ENCODE measurements at places on chromosomes 3 and 15.

- no peak for DNase-seq
Measured at GRCh38 chr15:26841514-26841913, 25.3 kb upstream of the GABRA5 start.

DNA sequence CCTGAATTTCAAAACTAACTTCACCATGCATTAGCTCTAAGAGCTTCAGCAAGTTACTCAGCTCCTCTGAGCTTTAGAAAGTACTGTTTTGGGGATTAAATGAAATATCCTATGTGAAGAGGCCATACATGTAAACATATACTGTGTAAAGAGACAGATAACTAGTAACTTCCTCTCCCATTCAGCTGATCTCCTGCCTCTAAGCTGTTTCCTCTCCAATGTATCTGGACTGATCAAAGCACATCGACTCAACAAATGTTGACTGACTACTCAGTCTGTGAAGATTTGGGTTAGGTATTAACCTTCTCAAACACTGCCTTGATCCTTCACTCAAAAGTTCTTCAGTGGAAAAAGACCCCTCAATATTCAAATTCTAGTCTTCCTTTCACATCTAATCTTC is 82.0 kb downstream of the BOC start:
- DNase-seq, result no peak

GRCh38 chr3:5239602-5240001 is 52.1 kb downstream of the EDEM1 start:
- DNase-seq, result no peak

- no peak for DNase-seq
Measured at GRCh38 chr3:159322322-159322939, 520.6 kb downstream of the MFSD1 start.

- DNase-seq, result no peak
Measured at GRCh38 chr3:41029356-41029755, 169.9 kb upstream of the CTNNB1 start.

DNA sequence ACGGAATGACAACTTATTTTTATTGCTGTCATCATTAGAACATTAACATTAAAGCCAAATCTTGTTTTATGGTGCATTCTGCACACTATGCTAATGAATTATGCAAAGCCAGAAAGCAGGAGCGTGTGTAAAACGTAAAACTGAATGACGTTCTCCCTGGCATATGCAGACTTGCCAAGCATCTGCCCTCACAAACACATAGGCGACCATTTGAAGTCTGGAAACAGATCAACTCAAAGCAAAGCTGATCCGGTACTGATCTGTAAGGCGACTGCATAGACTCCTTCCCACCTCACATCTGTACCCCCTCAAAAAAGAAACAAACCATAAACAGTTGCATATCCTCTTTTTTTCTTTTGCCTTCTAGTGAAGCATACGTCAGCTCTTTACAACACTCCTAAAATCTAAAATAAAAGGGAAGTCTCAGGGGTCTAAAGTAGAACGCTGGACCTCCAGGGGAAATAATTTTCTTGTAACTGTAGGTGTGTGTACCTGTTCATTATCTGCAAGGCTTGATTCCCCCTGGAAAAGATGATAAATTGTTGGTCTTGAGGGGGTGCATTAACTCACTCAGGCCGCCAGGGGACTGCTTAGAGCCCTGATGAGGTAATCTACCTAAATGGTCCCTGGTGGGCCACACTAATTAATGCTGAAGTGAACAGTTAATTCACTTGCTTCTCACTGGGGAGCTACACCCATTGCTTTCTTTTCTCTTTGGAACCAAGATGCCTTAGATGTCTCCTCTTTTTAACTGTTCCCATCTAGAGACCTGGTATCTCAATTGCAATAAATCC is 231.4 kb downstream of the CDIN1 start:
- DNase-seq, result no peak

DNA sequence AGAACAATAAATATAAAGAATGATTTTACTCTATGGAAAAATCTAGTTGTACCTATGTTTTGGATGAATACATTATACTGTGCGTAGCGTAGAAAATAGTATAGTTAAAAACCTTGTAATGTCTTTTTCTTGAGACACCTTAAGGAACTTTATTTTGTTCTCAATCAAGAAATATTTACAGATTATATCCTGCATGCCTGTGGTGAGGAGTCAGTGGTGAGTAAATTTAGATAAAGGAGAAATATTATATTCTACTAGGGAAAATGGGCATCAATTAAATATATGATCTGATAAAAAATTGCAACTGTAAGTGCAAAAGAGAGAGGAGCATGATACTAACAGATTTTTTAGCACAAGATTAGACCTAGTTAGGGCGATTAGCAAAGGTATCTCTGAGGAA is 157.7 kb downstream of the RBMS3 start:
- DNase-seq, result no peak

GRCh38 chr3:10808130-10808735 is 7.8 kb upstream of the SLC6A11 start:
- no peak for DNase-seq

- DNase-seq, result no peak
Measured at GRCh38 chr3:37993820-37994638, 3.4 kb downstream of the VILL start.

DNA sequence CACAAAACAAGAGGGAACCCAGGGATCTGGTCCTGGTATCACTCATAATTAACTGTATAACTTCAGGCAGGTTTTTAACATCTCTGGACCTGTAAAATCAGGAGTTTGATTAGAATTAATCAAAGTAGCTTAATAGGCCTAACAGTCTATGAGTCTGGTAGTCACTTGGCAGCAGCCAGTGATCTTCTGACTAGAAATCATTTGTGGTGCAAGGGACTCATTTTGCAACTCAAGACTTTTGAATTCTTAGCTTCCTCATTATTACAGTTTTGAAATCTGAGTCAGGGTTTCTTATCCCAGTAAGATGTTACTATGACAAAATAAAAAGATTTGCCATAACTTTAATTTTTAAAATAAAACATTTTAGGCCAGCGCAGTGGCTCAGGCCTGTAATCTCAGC is 70.8 kb downstream of the TMCC1 start:
- DNase-seq, result no peak

- DNase-seq, result no peak
Measured at GRCh38 chr3:52524258-52524751, 9.4 kb downstream of the NT5DC2 start.

- DNase-seq, result no peak
Measured at GRCh38 chr15:75129788-75130187, 71.9 kb upstream of the C15orf39 start.

DNA sequence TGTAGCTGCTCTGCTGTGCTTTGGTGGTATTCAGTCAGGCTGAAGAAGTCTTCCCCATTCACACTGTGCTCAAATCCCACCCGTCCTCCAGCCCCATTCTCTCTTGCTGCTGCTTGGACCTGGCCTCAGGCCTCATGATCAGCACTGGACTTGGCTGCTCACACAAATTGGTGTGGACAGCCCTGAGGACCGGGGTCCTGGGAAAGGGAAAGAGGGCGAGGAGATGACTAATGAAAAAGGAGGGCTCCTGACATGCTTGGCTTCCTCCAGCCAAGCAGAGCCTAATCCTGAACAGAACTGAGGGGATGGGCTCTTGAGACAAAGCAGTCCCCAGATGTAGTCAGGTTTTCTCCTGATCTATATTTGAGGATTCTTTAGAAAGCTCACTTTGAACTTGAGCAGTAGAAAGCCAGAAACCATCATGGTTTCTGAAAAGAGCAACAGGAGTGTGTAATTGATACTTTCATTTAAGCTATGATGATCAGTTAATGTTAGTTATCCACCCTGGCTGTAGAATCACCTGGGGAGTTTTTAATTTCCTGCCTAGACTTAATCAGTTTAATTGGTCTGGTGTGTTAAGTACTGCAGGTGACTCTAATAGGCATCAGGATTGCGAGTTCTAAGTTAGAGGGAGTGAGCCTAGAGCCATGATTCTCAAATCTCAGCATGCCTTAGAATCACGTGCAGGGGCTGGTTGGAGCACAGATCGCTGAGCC is 79.4 kb upstream of the THBS1 start:
- DNase-seq, result no peak

DNA sequence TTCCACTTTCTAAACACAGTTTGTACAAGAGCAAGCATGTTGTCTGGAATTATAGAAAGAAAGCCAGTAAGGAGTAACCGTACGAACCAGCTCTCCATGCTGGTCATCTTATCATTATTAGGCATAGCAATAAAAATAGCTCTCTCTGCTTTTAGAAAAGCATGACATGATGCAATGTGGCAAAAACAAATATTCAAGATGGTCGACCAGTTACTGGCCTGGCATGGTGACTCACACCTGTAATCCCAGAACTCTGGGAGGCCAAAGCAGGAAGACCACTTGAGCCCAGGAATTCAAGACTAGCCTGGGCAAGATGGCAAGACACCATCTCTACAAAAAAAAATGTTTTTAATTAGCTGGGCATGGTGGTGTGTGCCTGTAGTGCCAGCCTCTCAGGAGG is 2.6 kb upstream of the MAP4 start:
- no peak for DNase-seq

DNA sequence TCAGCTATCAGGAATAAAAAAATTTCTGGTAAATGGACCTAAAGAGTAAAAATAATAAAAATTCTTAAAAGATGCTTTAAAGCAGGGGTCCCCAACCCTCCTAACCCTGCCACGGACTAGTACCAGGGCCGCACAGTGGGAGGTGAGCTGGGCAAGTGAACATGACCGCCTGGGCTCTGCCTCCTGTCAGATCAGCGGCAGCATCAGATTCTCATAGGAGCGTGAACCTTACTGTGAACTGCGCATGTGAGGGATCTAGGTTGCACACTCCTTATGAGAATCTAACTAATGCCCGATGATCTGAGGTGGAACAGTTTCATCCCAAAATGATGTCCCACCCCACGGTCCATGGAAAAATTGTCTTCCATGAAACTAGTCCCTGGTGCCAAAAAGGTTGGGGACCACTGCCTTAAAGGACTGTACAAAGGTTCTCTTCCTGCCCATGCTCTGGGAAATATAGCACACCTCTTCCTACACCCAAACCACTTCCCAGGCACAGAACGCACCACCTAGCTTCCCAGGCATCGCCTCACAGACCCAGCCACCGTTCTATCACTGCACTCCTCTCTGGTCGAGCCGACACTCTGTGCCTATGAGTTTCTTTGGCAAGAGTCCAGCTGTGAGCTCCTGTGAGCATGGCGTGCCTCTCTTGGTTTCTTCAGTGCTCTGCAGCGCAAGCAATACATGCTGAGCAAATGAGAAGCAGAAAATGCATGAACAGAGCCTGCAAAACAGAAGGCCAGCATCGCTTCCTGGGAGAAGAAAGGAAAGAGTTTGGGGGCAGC is 104.9 kb downstream of the OCA2 start:
- DNase-seq, result no peak

GRCh38 chr15:58604455-58604923 is 145.0 kb downstream of the ADAM10 start:
- no peak for DNase-seq

DNA sequence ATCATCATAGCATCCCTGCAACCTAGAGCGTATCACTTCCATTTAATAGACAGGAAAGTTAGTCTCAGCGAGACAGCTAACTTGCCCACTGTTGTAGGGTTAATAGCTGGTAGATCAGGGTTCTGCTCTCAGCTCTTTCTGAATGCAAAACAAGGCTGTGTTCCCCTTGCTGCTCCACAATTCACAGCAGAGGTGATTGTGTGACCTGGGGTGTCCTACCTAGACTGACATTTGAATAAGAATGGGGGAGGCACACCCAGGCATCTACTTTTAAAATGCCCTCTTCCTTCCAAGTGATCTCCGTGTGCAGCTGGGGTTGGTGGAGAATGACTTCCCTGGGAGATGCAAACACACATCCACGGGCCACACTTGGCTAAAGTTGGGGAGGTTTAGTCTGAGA is 43.0 kb upstream of the CACNA2D3 start:
- DNase-seq, result no peak

GRCh38 chr3:177567833-177568232 is 370.6 kb upstream of the TBL1XR1 start:
- DNase-seq, result no peak

- no peak for DNase-seq
Measured at GRCh38 chr3:140117096-140117526, 182.1 kb downstream of the CLSTN2 start.

GRCh38 chr15:28955160-28955992 is 69.6 kb downstream of the APBA2 start:
- no peak for DNase-seq

GRCh38 chr3:160106905-160107861 is 118.0 kb upstream of the C3orf80 start:
- DNase-seq, result no peak

DNA sequence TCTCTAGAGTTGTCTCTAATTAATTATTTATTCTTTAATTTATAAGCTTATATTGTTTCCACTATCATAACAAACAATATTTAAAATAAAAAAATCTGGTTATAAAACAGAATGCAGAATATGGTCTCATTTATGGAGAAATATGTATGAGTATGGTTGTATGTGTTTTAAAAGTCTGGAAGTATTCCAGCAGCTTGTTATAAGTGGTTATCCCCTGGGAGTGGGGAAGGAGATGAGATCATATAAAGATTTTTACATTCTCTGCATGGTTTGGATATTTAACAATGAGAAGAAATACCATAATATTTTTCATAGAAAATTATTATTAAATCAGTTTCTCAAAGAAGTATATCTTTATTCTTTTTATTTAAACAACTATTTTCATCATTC is 135.4 kb upstream of the MB21D2 start:
- DNase-seq, result no peak

Data from putamen (tissue), 1 donor.